ENCODE measurements at places on chromosomes 2 and 18. TPM values are rescaled to one million over a fixed set of nuclear protein-coding genes. Genes with fewer than 3 reads are reported as not detected.

DNA sequence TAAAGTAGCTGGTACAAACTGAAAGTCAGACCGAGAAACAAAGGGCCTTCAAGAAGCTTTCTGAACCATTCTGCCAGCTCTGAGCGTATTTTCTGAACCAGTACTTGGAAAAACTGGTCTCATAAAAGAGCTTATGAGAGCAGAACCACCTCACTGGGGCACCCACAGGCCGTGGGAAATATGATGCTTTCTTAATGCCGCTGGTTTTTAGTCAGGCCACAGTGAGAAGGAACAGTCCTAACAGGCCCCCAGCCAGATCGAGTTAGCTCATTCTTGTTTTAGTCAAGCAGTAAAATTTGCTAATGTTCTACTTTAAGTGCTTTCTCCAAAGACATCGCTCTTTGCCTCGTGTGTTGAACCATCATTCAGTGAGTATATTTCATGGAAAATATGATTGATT is 12.7 kb upstream of the NOSTRIN start:
- DNase-seq, result no peak

Gene SOX11
- total RNA-seq, result not detected

DNA sequence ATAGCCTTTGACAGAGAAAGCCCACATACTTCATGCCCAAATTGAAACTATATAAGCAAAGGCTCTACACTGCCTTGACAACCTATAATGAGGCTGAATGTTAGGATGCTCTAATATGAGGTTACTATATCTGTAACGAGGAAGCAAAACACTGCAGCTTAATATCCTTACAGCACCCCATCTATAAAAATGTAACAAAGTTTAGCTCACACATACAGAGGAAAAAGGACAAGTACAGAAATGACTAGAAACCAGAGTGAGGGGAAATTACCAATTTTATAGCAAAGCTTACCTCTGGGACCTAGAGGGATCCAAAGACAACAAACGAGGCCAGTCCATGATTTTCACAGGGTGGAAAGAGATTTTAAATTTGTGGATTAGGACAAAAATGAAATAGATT is 138.5 kb downstream of the COL4A4 start:
- no peak for DNase-seq

Gene FHOD3
- total RNA-seq, result 0.06 TPM

DNA sequence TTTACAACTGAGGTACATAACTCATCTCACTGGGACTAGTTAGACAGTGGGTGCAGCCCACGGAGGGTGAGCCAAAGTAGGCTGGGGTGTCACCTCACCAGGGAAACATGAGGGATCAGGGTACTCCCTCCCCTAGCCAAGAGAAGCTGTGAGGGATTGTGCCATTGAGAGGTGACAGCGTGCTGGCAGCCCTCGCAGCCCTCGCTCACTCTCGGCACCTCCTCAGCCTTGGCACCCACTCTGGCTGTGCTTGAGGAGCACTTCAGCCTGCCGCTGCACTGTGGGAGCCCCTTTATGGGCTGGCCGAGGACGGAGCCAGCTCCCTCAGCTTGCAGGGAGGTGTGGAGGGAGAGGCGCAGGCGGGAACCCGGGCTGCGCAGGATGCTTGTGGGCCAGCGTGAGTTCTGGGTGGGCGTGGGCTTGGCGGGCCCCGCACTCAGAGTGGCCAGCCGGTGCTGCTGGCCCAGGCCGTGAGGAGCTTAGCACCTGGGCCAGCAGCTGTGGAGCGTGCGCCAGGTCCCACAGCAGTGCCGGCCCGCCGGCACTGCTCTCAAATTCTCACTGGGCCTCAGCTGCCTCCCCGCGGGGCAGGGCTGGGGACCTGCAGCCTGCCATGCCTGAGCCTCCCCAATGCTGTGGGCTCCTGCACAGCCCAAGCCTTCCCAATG is 44.5 kb upstream of the FAM110C start:
- no peak for DNase-seq

Gene ONECUT2
- not detected for total RNA-seq

DNA sequence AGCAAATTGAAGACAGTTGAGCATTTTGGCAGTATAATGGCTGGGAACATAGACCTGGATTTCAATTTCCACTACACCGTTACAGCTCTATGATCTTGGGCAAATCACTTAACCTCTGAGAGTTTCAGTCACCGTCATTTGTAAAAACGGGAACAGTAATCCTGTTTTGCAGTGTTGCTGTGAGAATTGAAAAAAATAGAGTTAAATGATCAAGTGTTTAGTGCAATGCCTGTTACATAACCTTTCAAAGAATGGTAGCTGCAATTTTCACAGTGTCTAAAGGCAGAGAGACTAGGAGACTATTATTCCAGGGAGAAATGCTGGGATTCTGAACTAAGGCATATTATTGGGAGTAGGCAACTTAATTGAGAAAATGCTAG is 2.0 kb downstream of the AGPS start:
- no peak for DNase-seq

- DNase-seq, result no peak
These were observed 124.0 kb downstream of the PKP4 start for GRCh38 chr2:158580760-158581159.

GRCh38 chr18:45467945-45468344 is 147.3 kb upstream of the SLC14A2 start:
- no peak for DNase-seq

Data from T-cell (primary cell).